Stimulated activated naive CD4-positive, alpha-beta T cell treated with Interleukin-2 at 50 U/mL for 16 hours (primary cell): ENCODE measurements at places on chromosomes 6 and 20.
A peak's percentile ranks its signal among the peaks of the same experiment; 100 is the strongest.

GRCh38 chr6:112833581-112834131 is 486.5 kb downstream of the RFPL4B start:
- no peak for DNase-seq

DNA sequence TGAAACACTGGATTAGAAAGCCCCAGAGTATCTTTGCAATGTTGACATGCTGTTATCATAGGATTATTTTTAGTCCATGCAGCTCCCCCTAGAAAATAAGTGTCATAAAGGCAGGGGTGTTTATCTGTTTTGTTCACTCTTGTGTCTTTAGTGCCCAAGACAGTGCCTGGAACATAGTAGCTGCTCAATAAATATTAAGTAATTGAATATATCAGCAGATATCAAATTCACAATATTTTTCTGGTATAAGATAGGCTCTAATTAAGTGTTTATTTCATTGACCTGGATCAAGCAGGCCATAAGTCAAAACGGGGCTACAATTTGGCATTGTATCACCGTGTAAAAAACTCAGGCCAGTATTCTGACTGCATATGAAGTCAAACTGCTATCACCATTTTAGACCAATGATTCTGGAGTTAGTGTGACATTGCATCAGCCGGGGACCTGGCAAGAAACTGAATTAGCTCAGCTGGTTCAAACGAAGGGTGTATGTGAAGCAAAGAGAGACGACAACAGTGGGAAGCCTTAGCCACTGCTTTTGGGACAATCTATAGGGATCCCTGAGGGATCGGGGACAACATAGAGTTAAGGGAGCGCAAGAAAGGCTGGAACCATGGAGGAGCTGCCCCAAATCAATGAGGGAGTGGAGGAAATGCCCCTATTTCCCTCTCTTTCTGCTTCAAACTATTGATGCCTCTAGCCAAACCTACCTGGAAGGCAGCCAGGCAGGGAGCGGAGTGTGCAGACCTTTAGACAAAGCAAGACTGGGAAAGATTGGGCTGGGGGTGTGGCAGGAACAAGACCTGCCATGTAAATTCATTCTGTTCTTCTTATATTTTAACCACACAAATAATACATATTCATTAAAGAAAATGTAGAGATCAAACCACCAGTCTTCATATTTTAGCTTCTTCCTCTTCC is 112.2 kb downstream of the PLEKHG1 start:
- DNase-seq, result no peak

DNA sequence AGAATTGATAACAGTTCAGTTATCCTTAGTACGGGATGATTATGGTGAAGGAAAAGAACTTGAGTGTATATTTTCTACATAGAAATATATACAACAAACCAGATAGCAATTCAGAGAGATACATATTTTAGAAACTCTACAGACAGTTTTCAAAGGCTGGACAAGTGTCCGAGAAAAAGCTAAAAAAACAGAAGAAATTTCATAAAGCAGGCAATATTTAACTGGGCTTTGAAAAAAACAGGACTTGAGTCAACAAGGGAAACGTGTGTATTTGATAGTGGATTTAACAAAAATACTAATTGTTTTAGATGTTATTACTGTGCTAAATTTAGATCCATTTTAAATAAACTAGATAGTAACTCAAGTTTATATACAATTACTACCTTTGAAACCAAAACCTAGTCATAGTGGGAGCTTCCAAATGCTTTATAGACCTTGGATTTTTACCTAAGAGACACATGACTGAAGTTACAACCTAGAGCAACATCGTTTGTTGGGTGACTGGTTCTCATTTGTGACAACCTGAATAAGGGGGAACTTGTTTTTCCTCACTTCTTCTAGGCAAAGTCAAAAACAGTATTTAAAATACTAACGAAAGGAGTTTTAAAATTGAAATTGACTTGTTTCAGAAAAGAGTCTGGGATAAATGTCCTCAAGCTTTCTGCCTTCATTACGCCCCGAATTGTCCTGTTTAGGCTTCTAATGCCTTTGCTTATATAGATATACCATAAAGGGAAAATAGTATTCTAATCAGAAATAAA is 116.7 kb upstream of the PRSS16 start:
- no peak for DNase-seq

DNA sequence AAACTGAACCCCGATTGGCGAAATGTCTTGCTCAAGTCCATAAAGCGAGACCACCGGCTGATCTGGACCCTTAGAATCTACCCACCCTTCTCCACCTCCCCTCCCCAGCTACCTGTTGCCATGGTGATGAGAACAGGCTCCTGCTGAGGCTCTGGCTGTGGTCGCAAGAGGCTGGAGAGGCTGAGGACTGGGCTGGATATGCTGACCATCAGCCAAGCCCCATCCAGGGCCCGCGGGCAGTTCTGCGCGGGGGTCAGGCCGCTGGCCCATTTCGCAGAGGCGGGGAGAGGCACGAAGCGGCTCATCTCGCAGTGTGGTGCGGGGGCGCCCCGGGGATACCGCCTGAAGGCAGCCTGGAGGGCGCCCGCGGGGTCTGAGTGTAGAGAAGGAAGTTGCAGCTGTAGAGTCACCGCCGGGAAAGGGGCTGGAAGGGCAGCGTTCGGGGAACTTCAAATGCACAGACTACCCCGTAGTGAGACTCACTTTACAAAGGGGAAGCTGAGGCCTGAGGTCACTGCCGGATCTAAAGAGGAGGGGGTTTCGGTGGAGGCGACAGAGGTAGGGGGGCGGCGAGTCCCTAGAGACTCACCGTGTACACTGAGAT is 671 bp downstream of the TAPBP start:
- peak; percentile 47 for DNase-seq

GRCh38 chr6:16295060-16295459 is 56.7 kb downstream of the GMPR start:
- no peak for DNase-seq

GRCh38 chr6:17624396-17624795 is 24.3 kb downstream of the FAM8A1 start:
- DNase-seq, result no peak

DNA sequence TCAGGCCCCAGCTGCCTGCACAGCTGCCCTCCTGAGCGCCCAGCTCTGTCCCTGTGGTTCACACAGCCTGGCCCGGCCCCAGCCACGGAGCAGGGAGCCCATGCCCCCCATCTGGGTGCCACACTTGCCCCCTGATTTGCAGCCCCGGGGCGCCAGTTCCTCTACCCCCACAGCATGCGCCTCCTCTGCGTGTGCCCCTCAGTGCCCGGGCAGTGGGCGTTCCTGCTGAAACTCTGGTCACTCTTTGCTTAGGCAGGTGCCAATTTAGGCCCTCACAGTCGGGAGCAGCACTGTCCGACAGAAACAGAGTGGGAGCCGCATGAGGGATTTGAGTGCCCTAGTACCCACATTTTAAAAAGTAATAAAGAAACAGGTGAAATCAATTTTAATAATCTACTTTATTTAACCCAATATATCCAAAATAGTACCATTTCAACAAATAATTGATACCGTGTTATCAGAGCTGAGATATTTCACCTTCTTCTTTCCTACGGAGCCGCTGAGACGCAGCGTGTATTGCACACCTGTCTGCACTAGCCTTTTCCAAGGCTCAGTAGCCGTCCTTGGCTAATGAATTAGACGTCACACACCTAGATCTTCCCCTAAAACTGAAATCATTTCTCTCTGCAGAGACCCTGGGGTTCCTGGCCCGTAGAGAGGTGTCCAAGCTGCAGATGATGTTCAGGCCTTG is 106.4 kb downstream of the ASXL1 start:
- DNase-seq, result no peak

GRCh38 chr6:108630050-108630714 is 69.5 kb downstream of the FOXO3 start:
- DNase-seq, result no peak

DNA sequence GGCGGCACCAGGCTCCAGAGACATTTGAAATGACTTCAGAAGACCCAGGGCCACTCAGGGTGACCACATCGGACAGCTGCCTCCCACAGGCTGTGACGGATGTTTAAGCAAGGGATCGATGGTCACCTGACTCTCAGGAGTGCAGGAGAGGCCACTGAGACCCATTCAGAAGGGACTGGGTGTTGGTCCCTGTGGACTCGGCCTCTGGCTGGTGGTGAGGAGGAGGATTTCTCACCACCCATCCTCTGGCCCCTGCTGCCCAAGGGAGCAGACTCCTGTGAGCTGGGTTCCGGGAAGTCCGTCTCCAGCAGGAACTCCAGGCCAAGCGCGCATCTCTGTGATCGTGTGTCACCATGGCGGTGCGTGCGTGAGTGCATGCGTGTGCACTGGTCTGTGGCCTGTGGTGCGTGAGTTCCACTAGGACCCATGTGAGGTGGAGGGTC is 25.5 kb downstream of the NPEPL1 start:
- no peak for DNase-seq

DNA sequence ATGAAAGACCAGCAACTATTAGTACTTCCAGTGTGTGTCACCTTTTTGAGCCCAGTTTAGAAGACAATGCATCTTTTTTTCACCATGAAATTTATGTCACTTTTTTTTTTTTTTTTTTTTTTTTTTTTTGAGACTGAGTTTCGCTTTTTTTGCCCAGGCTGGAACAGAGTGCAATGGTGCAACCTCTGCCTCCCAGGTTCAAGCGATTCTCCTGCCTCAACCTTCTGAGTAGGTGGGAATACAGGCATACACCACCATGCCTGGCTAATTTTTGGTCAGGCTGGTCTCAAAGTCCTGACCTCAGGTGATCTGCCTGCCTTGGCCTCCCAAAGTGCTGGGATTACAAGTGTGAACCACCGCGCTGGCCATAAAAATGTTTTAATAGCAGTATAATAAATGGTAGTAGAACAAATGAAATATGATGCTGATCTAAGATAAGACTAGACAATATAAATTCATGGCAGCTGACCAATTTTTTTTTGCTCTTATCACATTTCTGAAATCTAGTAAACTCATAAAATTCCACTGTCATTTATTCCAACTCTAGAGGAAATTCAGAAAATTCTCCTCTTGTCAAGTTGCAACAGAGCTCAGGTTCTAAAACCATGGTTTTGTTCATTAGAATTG is 21.3 kb downstream of the NHSL1 start:
- DNase-seq, result no peak
